Dorsolateral prefrontal cortex (tissue), 122 donors: ENCODE measurements at places on chromosomes 5 and 9. TPM values are rescaled to one million over a fixed set of nuclear protein-coding genes. Genes with fewer than 3 reads are reported as not detected.

GRCh38 chr9:4346131-4346530 lies 46.3 kb upstream of the GLIS3 start:
- DNase-seq = no peak

Gene DRD1
- 9.1 TPM for total RNA-seq

DNA sequence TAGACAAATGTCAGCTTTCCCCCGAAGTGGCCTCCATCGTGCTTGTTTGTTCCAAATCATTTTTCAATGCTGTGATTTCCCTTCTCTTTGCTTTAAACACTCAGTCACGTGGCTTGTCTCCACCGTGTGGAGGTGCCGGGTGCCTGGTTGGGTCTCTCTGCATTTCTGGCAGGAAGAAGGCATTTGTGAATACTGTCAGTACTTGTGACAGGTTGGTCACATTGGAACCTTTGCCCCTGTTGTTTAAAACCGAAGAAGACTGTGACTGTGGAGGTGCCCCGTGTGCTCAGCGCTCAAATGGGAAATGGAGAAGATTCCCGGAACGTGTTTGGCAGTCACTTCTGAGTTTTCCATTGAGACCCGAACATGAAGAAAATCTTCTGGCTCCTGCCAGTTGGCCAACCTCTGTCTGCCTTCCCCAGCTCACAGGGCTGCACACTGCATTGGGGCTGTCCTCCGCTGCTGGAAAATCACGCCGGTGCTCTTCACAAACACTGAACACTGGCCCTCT lies 74.6 kb downstream of the LMNB1 start:
- no peak for DNase-seq

DNA sequence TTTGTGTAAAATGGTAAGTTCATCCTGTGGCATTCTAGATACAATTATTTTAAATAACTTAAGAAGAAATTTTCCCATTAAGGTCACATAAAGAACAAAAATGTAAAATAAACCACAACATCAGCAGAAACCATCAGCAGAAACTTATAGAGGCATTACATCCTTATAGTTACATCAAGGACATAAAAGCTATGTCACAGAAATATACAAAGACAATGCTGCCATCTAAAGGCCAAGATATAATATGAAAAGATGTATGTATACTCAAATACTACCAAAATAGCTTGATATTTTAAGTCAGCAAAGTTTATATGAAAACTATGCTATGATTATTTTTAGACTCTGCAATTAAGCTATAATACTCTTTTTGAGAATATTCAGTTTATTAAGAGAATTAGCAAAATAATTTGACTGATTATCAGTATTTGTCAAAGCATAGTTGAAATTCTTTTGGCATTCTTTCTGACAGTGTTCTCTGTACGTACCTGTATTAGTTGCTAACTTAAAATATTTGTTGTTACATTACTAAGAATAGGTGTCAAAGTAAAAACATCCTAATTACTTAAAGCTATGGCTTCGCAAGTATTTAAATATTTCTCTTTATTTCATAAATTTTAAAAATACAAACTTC lies 36.2 kb downstream of the FBXL17 start:
- DNase-seq = no peak

Gene KYAT1
- 36.5 TPM for total RNA-seq

DNA sequence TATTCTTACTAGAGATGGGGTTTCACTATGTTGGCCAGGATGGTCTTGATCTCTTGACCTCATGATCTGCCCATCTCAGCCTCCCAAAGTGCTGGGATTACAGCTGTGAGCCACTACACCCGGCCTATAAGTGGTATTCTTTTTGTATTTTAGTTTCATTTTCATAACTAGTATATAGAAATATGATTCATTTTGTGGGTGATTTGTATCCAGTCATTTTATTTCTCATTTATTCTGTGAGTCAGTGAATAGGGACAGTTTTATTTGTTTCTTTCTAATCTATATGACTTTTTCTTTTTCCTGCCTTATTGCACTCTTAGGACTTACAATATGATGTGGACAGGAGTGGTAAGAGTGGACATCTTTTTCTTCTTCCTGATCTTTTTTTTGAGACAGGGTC lies 112.9 kb downstream of the AOPEP start:
- DNase-seq = no peak

- DNase-seq = no peak
Measured at GRCh38 chr9:88781628-88782391, 209.5 kb upstream of the S1PR3 start.

GRCh38 chr5:160233215-160233614 lies 3.9 kb downstream of the FABP6 start:
- no peak for DNase-seq

- DNase-seq = no peak
Measured at GRCh38 chr9:135335691-135336181, 143.8 kb upstream of the PPP1R26 start.

DNA sequence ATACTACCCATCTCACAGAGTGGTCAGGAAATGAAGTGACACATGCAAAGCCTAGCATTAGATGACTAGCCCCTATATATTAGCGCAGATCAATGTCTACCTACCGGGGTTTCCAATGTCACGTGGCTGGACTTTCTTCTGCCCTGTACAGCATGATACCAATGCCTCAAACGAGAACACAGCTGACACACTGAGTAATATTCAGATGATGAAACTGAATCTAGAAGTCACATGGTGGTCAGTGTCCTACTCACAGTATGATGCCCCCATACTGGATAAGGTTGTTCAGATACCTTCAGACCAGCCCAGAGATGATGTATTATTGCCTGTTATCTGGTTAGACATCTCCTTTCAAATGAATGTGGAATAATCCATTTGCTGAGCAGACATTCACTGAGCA lies 71.1 kb upstream of the FRRS1L start:
- no peak for DNase-seq

DNA sequence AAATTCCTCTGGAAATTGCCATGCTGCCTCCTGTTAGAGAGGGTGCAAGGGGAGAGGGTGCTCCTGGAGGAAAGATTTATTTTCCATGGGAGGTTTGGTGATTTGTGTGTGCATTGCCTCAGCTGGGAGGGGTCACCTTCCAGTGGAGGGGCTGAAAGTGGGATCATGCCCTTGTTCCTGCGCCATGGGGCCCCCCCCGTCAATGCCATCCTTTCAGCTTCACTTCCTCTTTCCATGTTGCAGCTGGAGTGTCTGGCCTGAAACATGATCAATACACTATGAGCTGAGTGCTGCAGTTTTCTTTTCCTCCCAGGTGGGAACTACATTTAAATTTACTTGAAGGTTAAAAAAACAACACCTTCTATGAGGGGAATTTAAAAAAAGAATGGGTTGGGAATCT lies 176.8 kb downstream of the MELK start:
- no peak for DNase-seq

DNA sequence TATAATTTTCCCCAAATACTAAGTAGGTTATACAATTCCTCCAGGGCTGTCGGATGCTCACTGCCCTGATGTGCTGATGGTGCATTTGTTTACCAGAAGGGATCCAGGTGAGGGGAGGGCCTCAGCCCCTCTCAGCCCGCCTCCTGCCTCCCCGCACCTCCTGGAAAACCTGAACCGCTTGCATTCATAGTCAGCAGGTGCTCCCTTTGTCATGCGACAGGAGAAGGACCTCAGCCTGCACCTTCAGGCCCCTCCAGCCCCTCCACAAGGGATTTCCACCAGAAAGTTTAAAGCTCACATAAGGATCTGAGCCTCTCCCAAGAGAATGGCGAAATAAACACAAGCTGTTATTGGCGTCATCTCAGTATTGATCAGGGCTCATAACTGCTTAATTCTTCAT lies 36.5 kb upstream of the NTNG2 start:
- no peak for DNase-seq

Gene ZNF454
- total RNA-seq = 8.9 TPM

Gene PCDHB5
- 10.9 TPM for total RNA-seq

DNA sequence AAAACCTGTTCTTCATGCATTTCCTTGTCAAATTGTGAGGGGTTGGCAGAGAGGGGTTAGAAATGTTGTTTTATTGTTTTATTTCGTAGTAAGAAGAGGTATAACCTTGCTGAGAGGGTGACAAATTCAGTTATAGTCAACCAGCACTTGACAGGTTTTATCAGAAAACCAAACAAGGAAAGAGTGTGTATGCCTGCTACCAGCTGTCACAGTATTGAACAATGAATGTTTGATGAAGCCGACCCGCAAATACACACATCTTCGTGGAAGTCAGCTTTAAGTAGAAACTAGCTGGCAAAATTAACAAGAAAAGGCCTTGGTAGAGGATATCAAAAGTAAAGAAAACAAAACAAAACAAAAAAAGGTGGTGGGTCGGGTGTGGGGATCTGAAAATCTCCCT lies 214.6 kb upstream of the TLE4 start:
- no peak for DNase-seq

Gene LECT2
- not detected for total RNA-seq

DNA sequence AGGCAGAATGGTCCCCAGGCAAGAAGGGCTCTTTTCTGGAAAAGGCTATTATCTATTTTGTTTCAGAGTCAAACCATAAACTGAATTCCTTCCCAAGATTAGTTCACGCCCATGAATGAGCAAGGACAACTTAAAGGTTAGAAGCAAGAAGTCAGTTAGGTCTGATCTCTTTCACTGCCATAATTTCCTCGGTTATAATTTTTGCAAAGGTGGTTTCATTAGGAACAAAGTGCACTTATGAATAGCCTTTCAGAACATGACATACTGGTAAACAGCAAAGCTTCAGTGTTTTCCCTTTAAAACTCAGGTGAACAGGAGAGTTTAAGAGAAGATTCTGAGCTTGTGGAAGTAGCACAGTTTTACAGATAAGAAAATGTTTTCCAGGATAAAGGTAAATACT lies 177.9 kb downstream of the GDNF start:
- no peak for DNase-seq

Gene CCIN
- total RNA-seq = 0.25 TPM

DNA sequence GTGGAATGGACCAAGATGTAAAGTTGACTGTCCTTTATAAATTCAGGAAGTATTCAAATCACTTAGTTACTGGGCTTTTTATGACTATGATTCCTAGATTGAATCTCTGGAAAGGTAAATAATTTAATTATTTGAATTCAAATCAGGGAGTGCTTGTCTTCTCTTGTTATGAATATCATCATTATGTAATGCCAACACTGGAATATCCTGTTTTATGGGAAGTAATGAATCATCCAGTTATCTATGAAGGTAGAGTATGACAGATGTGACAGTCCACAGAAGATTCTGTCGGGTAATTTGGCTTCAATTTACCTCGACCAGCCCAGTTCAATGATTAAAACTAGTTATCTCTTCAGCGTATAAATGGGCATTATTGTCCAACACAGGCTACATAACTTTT lies 141.0 kb upstream of the NUDT12 start:
- DNase-seq = no peak

- DNase-seq = no peak
Measured at GRCh38 chr5:140168371-140168770, 6.6 kb upstream of the CYSTM1 start.

Gene ALDOB
- total RNA-seq = not detected

DNA sequence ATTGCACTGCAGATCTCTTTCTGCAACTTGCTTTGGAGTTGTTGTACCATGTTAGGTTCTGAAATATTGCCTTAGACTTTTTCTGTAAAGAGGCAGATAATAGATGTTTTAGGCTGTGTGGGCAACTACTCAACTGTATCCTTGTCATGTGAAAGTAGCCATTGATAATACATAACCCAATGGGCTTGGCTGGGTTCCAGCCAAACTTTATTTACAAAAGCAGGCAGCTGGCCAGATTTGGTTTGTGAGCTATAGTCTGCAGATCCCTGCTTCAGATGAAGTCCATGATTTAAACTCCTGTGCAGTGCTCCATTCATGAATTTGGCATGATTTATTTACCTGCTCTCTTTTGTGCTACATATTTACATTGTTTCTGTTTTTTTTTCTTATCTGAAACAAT lies 300.4 kb downstream of the IRX2 start:
- DNase-seq = no peak

DNA sequence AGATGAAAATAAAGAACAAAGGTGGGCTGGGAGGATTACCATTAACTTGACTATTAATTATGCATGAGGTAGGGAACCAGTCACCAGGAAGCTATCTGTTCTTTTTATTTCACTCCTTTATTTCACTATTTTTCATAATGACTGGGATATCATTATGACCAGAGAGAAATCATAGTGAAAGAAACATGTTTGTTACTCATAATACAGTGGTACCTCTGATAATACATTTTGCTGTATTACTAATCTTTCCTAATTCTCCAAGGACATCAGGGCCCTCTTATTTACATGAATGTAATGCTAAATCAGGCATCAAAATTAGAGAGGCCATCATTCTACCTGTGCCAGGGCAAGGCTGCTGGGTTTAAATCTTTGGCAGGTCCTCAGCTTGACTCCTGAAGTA lies 253.7 kb downstream of the NR3C1 start:
- no peak for DNase-seq

- DNase-seq = no peak
Measured at GRCh38 chr5:2173151-2173834, 290.6 kb upstream of the IRX4 start.

Gene SCGB3A2
- not detected for total RNA-seq

DNA sequence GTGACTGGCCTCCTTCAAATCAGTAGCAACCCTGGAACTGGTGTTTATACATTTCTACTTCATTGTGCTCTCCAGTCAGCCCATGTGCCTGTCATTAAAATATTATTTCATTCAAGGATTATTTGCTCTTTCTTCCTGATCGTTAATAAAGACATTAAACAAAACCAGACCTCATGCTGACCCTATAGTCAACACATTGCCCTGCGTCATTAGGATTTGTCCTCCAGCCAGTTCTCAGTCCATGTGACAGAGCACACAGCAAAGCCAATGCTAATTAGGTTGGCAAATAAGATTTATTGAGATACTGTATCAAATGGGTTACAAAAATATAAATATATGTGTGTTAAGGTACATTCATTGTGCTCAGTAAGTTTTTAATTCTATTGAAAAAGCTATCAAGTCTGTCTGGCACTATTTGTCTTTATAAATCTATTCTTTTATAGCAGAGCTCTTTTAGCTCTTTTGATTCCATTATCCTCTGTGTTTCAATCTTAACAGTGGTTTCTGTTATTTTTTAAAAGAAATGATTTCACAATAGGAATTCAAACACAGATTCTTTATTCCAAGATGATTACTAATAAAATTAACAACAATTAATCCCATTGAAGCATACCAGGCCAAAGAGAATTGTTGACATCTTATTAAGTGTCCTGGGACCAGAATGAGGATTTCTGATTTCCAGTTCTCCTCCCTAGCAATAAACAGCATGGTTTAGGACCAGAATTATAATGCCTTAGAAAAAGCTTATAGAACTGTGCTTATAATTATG lies 209.4 kb upstream of the RGMB start:
- DNase-seq = no peak

- DNase-seq = no peak
Measured at GRCh38 chr5:152883066-152883775, 478.1 kb upstream of the NMUR2 start.

GRCh38 chr9:114319147-114319546 lies 3.8 kb upstream of the ORM1 start:
- DNase-seq = no peak

GRCh38 chr5:157603333-157604190 lies 28.0 kb upstream of the ADAM19 start:
- no peak for DNase-seq

DNA sequence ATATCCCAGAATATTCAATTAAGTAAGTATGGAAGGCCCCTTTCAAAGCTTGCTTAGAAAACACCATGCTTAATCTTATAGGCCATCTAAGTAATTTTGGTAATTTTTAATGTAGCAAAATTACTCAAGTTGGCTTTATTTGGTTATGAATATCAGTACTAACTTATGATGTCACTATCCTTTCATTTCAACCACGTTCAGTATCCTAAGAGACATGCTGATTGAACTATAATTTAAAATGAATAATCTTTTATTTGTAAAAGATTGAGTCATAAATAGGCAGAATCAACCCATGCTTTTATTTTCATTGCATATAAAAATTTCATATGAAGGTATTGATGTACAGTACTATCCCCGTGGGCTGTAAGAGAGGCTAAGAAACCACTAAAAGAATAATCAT lies 386.9 kb downstream of the RAB3C start:
- no peak for DNase-seq
